Activated gamma-delta T cell treated with anti-CD3 and anti-CD28 coated beads, Interleukin-2, amount 50 U/mL, for 16 hours (primary cell): ENCODE measurements at places on chromosomes 11 and 22.

DNA sequence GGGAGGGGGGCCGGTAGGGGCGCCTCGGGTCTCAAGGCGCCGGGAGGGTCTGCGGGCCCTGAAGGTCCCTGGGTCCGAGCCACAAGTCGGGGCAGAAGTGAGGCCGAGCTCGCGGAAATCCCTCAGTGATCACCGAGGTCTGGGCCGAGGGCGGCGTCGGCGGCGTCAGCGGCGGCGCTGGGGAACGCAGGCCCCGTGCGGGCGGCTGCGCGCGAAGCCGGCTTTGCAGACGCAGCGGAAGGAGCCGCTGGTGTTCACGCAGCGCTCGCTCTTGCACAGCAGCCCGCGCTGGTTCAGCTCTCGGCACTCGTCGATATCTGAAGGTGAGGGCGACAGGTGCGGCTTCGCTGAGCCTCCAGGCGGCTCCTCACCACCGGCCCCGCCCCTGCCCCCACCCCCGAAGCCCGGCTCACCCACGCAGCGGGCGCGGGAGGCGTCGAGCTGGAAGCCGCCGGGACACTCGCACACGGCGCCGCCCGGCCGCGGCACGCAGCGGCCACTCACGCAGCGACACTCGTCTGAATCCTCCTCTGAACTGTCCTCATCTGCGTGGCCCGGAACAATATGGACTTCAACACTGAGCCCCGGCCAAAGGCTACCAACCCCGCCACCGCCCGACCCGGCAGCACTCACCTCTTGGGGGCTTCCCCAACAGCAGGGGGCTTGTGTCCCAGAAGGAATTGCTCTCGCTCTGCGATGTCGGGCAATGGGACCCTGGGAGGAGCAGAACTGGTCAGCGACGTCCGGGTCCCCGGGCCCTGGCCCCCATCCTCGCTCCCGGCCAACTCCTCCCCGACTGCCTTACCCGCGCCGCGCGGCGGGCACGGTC is 14.2 kb downstream of the SCYL1 start:
- DNase-seq: no peak

DNA sequence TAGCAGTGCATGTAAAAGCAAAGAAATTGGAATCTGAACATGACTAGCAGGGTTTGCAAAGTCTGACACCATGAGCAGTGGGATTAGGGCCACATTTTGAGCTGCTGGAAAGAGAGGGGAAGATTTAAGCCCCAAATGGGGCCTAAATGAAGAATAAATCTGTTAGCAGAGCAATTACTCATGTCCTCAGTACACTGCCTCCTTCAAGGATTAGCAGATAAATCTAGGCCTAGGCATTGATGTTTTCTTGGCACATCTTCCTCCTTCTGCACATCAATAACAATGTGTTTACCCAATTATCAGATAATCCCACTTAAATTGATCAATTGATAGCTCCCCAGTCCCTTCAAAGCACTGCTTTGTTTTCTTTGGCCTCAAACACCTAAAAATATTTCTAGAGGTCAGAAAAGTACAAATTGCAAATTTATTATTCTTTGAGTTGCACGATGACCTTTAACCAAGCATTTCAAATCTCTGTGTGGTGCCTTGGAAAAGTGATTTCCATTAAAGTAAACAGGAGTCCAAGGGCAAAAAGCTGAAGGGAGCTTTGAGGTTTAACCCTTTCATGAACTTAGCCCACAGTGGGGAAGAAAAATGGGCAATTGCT is 514.7 kb upstream of the CHORDC1 start:
- no peak for DNase-seq

DNA sequence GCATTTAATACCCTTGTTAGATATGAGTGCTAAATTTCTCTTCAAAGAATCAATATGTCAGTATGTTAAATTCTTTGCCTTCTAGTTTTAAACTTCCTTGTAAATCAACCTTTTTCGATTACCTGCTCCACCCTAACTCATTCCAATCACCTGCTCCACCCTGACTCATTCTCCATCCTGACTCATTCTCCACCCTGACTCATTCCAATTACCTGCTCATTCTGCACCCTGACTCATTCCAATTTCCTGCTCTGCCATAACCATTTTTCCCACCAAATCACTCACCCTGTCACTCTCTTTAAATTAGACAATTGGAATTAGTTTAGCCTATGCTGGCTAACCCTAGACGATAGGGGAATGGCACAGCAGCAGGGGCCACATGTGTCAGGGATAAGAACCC is 519.5 kb upstream of the LRRC4C start:
- DNase-seq: no peak

DNA sequence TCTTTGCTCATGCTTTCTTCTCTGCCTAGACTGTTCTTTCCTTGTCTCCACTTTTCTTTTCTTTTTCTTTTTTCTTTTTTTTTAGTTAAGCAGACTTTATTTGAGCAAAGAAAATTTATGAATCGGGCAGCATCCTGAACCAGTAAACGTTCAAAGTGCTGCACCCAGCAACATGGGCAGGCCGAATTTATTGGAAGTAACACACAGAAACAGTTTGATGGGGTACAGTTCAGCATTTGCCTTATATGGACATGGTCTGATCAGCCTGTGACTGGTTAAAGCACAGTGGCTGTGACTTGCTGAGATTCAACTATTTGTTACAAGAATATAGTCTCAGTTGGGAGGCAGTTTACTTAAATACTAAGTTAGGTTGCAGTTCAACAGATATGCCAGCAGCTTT is 16.0 kb downstream of the CD3E start:
- no peak for DNase-seq

DNA sequence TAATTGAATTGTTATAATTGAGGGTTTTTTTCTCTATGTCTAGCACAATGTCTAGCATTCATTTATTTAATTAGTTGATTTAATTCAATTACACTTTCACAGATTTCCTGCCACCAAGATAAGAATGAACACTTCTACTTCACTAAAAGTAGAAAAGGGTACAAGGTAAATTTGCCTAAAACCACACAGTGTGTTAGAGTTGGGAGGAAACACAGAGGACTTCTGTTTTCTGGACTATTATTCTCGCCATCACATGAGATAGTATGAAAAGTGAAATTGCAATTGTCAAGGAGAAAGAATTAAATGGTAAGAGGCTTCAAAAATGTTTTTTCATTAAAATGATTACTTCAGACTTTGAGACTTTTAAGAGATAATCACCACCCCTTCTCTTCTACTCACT is 109.5 kb downstream of the ETS1 start:
- no peak for DNase-seq

GRCh38 chr22:37680191-37680851 is 4.9 kb downstream of the LGALS1 start:
- DNase-seq: no peak

- no peak for DNase-seq
Measured at GRCh38 chr11:45609337-45609736, 56.1 kb downstream of the CHST1 start.

DNA sequence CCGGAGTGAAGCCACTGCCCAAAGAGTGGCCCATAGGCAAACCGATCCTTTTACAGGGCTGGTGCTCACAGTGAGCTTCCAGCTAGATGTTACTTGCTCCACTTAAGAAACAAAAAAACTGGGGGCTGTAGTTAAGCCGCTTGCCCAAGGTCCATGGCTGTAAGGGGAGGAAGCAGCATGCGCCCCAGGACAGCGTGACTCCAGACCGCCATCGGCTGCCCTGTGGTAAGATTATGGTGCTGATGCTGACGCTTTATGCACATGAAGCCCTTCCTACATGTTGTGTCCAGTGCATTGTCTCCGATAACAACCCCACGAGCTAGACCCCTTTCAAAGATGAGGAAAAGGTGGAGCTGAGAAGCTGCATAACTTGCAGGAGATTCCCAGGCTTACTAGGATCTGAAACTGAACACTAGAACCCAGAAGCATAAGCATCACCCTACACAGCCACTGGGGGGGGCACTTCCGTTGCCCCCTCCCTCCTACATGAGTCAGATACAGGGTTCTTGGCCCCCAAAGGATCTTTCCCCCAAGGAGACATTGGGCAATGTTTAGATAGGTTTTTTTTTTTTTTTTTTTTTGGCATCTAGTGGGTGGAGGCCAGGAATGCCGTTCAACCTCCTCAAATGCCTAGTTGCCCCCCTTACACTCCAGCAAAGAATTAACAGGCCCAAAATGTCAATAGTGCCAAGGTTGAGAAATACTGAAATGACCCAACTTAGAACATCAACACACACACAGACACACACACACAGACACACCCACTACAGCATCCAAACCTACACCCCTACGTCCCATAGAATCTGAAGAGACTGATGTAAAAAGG is 53.9 kb downstream of the MN1 start:
- DNase-seq: no peak

DNA sequence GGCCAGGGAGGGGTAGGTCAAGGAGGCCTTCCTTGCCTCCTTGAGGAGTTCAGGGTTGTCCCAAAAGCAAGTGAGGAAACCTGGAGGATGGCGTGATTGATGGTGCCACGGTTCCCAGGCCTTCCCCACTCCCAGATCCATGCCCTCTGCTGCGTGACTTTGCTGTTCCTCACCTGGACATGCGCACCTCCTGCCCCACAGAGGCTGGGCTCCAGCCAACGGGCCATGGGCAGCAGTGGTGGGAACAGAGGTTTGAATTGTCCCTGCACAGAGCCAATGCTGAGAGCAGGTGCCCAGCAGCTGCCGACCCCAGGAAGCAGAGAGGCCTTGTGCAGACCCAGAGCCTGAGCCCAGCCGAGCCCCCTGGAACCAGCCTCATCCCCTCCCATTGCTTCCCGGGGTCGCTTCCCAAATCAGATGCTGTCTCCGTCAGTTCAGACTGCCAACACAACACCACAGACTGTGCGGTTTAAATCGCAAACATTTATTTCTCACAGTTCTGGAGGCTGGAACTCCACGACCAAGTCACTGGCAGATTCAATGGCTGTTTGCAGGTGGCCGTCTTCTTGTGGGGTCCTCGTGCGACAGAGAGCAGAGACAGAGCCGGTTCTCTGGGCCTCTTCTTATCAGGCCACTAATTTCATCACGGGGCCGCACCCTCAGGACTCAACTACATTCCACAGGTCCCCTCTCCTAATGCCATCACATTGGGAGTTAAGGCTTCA is 6.2 kb upstream of the LINC01488 start:
- no peak for DNase-seq

DNA sequence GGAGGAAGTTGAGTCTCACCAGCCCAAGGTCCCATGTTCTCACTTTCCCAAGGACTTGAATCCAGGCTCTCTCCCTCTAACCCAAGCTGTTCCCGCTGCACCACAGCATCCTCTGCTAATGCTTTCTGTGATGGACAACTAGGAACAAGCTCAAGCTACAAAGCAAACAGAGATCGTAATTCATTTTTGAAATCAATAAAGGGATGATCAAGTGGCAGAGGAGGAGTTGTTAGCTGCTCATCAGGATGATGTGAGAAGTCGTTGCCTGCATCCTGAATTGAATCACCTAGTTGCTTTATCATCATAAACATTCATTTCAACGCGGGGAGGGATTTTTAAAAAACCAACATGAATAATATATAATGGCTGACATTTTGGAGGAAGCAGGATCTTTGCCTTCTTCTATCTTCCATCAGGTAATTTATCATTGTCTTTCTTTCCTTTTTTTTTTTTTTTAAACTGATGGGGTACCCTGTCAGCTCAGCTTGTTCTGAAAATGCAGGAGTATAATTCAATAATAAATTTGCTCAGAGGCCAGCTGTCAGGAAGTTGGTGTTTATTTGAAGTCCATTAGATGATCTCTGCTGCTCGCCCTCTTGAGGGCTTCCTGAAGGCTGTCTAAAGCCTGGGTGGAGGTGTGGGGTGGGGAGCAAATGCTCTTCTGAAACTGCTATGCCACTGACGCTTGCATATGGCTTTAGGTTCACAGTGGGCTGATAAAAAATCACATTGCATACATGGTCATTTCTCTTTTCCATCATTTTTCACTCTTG is 174.4 kb upstream of the NARS2 start:
- DNase-seq: no peak
